ENCODE measurements at places on chromosomes 16 and 17. TPM values are rescaled to one million over a fixed set of nuclear protein-coding genes. Genes with fewer than 3 reads are reported as not detected.

DNA sequence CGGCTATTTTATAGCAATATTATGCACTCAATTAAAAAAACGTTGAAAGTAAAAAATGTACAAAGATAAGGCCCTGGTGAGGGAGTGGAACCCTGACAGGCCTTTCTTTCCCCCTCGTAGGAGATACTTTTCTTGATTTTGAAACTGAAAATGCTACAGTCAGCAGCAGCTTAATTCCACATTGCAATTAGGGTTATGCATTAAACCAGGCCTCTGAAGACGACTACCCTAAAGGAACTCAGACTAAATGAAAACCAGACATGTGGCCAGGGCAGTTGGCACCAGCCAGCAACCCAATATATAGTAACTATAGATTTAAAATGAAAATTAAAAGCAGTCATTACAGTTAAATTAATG is 463.2 kb upstream of the MAF start:
- DNase-seq = no peak

- no peak for DNase-seq
These were observed 27.0 kb downstream of the POLR3E start for GRCh38 chr16:22323959-22324786.

DNA sequence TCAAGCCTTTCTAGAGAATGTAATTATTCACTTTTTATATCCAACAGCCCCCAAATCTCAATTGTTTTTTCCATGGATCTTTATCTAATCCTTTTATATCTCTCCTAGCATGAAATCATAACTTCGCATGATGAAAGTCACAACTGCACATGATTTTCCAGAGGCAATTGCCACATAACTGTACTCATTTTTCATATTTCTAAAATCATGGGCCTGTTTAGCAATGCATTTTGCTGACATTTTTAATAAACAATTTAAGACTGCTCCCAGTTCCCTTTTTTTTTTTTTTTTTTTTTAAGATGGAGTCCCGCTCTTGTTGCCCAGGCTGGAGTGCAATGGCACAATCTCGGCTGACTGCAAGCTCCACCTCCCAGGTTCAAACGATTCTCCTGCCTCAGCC is 83.5 kb downstream of the VMP1 start:
- DNase-seq = no peak

GRCh38 chr16:1788095-1788707 is 5.3 kb downstream of the IGFALS start:
- DNase-seq = no peak

DNA sequence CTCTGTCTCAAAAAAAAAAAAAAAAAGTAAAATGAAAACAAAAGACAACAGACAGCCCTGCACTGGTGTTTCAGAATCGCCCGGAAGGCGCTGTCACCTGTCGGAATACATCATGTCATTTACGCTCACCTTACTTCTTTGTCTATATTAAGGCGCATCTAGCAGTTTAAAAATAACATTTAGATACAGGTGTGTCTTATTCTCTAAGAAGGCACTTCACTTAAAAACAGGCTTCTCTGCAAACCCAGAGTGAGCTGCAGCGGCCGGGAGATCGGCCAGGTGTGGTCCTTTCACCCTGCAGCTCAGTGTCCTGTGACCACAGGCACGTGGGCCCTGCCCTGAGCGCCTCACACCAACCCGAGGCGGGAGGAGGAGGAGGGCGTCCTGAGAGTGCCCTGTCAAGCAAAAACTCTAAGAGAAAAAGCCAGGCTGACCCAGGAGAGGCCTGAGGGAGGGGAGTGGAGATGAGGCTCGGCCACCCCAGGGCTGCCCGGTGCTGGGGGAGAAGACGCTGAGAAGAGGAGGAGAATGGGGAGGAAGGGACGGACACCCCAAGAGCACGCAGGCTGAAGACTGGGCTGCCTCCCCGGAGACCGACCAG is 3.3 kb upstream of the LMF1 start:
- DNase-seq = peak; percentile 94

DNA sequence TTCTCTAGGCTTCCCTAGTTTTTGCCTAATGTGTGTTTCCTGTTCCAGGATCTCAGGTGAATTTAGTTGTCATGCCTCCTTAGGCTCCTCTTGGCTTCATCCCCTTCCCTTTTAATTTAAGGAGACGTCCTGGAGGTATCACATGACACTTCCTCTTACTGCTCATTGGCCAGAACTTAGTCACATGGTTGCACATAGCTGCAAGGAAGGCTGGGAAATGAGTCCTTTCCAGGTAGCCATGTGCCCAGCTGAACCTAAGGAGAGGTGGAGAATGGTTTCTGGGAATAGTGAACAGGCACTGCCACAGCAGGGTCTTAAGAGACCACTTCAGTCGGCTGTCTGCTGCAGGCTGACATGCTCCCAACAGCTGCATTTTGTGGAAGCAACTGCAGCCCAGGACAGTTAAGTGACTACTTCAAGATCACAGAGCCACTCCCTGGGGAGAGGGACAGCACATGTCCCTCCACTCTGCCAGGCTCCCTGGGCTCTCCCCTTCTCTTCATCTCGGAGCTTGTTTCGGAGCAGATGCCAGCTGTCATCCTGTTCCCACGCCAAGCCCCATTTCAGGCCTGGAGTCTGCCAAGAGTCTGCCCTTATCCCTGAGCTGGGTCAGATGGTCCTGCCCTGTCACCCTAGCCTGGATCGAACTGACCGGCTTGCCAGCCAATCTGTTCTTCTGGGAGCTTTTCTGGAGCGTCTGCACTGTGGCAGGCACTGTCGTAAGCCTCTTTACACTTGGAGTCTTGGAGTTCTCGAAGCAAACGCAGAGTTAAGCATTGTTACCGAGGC is 81.4 kb upstream of the FOXF1 start:
- DNase-seq = no peak

- DNase-seq = no peak
These were observed 30.5 kb downstream of the SOST start for GRCh38 chr17:43728081-43728480.

DNA sequence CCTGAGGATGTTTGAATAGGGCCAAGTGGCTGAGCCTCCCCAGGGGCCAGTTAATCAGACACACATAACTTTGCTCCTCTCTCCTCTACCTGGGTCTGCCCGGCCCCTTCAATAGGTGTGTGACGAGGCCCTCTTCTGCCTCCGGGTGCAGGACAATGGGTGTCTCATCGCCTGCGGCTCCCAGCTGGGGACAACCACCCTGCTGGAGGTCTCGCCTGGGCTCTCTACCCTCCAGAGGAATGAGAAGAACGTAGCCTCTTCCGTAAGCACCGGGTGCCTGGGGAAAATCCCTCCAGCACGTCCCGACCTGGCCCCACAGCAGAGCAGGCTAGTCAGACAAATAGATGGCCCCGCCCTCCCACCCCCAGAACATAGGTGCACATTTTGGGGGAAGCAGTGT is 16.1 kb upstream of the KIF19 start:
- no peak for DNase-seq

DNA sequence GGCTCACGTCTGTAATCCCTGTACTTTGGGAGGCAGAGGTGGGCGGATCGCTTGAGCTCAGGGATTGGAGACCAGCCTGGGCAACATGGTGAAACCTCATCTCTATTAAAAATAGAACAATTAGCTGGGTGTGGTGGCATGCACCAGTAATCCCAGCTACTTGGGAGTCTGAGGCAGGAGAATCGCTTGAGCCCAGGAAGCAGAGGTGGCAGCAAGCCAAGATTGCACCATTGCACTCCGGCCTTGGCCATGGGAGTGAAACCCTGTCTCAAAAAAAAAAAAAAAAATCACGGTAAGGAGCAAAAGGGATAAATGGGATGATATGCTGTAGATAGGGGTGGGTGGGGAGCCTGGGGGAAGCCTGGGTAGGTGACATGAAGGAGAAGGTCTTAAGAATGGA is 20.4 kb upstream of the TMEM98 start:
- no peak for DNase-seq

DNA sequence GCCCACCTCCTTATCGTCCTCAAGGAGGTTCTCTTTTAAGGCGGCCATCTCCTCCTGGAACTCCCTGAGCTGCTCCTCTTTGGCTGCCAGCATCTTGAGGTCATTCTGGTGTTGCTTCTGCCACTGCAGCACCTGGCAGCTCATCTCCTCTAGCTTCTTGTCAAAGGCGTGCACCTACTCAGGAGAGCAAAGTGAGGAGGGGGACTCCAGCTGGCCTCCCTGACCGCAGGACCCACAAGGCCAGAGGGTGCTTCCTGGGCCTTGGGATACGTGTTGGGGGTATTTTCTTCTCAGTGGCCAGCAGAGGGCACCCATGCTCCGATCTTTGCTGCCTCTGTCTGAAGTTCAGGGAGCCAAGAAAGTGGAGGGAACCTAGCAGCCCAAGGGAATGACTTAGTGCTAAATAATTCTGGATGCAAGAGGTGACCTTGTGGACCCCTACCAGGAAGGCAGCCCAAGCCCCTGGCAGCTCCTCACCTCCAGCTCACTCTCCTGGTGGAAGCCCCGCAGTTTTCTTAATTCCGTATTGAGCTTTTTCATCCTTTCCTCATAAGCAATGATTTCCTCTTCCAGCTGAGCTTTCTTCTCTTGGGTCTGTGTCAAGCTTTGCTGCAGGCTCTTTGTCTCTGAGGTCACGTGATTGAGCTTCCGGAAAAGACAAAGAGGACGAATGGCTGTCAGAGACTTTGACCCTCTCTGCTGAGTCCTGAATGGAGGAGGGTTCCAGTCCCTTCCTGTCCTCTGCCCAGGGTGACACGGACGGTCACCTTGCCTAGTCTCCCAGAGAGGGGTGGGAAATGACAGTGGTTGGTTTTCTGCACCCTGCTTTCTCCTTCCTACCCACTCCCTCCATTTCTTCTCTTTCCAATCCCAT is 31.4 kb downstream of the DHX38 start:
- peak; percentile 58 for DNase-seq

GRCh38 chr17:48258331-48258730 is 150.8 kb downstream of the SNX11 start:
- DNase-seq = no peak

GRCh38 chr16:29987371-29988085 is 7.9 kb downstream of the HIRIP3 start:
- DNase-seq = no peak

Gene SHMT1
- 79.9 TPM for total RNA-seq

Gene RRAD
- 11.6 TPM for total RNA-seq

Gene CLDN6
- total RNA-seq = not detected

Gene VWA3A
- total RNA-seq = not detected

Gene PRSS8
- 89.9 TPM for total RNA-seq

Gene SLFN14
- not detected for total RNA-seq

Gene SLC35G6
- total RNA-seq = not detected

All from thyroid gland (tissue), 4 donors.